ENCODE measurements at places on chromosomes 12 and 14.

DNA sequence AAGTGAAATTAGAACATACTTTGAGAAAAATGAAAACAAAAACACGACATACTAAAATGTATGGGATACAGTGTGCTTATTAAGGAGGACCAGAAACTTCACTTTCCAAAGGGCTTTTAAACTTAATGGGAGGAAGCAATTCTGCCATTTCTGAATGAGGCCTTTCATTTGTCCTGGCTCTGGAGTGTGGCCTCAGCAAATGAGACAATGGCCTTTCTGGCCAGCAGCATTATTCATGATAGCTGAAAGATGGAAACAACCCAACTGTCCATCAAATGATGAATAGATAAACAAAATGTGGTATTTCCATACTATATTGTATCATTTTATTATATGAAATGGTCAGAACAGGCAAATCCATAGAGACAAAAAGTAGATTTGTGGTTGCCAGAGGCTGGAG, 338.6 kb downstream of the CEP128 start:
- peak; percentile 95 for DNase-seq

DNA sequence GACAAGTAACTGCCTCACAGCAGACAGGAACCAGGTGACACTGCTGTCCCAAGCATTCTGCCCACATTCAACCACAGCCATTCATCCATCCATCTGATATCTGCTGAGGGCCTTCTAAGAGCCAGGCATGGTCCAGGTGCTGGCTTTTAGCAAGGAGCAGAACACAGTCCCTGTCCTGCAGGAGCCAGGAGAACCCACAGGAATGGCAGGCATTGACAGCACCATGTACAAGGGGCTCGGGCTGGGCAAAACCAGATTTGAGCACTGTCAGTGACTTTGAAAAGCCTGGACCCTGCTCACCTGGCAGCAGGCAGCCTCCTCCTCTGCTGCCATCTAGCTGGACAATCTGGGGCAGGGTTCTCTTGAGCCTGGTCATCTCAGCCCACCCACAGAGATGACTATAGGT, 137.0 kb downstream of the ZFP36L1 start:
- DNase-seq: no peak

GRCh38 chr12:129771238-129771637, 132.6 kb downstream of the TMEM132D start:
- DNase-seq: no peak

DNA sequence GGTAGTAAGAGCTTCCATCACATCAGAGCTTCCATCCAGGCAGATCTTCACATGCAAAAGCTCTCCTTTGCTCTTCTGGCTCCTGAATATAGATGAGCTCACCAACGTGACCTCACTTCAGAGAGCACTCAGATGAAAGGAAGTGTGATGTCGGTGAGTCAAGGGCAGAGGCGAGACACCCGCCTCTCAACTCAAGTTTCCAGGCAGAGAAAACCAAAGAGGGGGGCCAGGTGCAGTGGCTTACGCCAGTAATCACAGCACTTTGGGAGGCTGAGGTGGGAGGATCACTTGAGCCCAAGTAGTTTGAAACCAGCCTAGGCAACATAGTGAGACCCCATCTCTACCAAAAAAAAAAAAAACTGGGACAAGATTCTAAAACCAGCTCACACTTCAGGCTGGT, 126.9 kb downstream of the DUSP6 start:
- DNase-seq: no peak

GRCh38 chr12:121532503-121533393, 48.1 kb downstream of the KDM2B start:
- DNase-seq: no peak

- no peak for DNase-seq
Observed at GRCh38 chr12:51017452-51017851, 8.7 kb downstream of the SLC11A2 start.

Data from foreskin melanocyte (primary cell).